Heart right ventricle (tissue), 16 donors: ENCODE measurements at places on chromosomes 12 and 14. TPM values are rescaled to one million over a fixed set of nuclear protein-coding genes. Genes with fewer than 3 reads are reported as not detected.

- DNase-seq, result peak; percentile 67
- H3K4me1 ChIP-seq, result peaks cover 10% of the 10 kb centered on the region
- H3K27ac ChIP-seq, result peak overlapping the region; percentile 74
- H3K27me3 ChIP-seq, result no peaks in the 10 kb centered on the region
Measured at GRCh38 chr12:55681142-55682077, 26.3 kb downstream of the ITGA7 start.

Gene FAM181A
- not detected for total RNA-seq

Gene P2RX7
- total RNA-seq, result 2.6 TPM

DNA sequence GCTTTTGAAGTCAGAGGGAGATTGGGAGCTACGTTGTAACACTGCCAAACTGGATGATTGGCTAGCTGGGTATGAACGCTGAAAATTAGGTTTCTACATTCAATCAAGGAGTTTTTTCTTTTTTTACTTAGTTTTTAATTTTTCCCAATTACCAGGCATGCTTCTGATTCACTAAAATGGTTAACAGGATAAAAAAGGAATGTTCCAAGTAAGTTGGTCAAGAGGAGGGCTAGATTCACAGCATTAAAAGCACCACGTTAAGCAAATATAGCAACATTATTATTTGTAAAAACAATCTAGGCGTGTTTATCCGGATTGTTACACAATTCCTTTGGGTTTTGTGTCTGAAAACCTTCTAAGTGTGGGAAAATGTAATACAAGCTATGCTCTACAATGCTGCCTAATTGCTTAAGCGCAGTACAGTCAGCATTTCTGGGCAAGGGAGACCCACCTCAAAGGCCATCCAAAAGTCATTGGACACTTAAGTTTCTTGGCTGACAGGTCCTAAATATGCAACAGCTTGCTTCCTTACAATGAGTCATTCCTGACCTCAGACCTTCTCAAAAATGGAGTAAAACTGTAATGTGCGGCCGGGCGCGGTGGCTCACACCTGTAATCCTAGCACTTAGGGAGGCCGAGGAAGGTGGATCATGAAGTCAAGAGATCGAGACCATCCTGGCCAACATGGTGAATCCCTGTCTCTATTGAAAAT lies 1.2 kb downstream of the RPLP0 start:
- peaks cover 37% of the 10 kb centered on the region for H3K36me3 ChIP-seq
- H3K27ac ChIP-seq, result no peak overlapping the region
- DNase-seq, result no peak

Gene PLD4
- total RNA-seq, result 0.58 TPM

GRCh38 chr14:101446387-101446969 lies 114.8 kb upstream of the DIO3 start:
- no peak overlapping the region for H3K4me3 ChIP-seq
- H3K27me3 ChIP-seq, result peaks cover 81% of the 10 kb centered on the region
- DNase-seq, result no peak

Gene PLEKHG7
- not detected for total RNA-seq

- H3K27me3 ChIP-seq, result no peaks in the 10 kb centered on the region
- no peak overlapping the region for H3K4me3 ChIP-seq
- no peaks in the 10 kb centered on the region for H3K36me3 ChIP-seq
- no peak for DNase-seq
- H3K27ac ChIP-seq, result no peak overlapping the region
Measured at GRCh38 chr12:52708010-52708409, 4.7 kb upstream of the KRT77 start.

DNA sequence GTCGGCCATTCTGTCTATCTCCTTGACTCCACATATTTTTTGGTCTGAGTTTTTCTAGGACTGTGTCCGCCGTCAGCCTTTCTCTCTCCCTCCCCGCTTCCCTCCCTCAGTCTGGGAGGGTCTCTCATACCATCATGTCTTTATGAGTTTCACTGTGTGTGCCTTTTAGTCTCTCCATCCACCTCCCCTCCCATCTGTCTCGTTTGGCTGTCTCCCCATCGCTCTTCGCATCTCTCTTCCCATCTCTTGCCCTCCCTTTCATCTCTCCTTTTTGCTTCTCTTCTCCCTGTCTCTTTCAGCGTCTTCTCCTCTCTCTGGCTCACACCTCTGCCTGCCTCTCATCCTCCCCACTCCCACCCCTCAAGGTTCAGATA lies 6.9 kb upstream of the CISTR start:
- H3K4me1 ChIP-seq, result peaks cover 20% of the 10 kb centered on the region
- H3K27me3 ChIP-seq, result peaks cover 45% of the 10 kb centered on the region
- no peak overlapping the region for H3K4me3 ChIP-seq
- no peaks in the 10 kb centered on the region for H3K36me3 ChIP-seq
- no peak overlapping the region for H3K27ac ChIP-seq

GRCh38 chr12:30795410-30796312 lies 40.9 kb upstream of the CAPRIN2 start:
- H3K36me3 ChIP-seq, result no peaks in the 10 kb centered on the region
- peak overlapping the region; percentile 29 for H3K27ac ChIP-seq
- no peaks in the 10 kb centered on the region for H3K27me3 ChIP-seq
- H3K4me1 ChIP-seq, result peaks cover 28% of the 10 kb centered on the region
- peak; percentile 65 for DNase-seq
- H3K4me3 ChIP-seq, result peak overlapping the region; percentile 63

DNA sequence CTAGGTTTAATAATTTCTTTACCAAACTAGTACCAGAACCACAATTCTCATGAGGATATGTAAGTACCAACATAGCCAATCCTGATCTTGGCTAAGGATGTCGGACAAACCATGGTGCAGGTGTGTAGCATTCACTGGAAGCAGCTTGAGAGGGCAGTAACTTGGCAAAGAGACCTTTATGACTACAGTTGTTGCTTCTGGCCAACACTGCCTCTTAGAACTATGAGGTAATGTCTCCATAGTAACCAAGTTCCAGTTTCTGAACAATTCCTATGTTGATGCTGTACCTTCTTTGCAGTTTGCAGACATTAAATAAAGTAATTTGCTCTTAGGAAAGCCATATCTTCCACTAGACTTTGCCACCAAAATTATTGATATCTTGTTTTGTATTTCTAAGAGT lies at the start of gene LMNTD1:
Gene LMNTD1, minus strand, starts transcription at position 186 of the 400 bp plus-strand sequence. CDS start 324 bp downstream, outside the sequence.
- H3K4me1 ChIP-seq, result no peaks in the 10 kb centered on the region
- DNase-seq, result no peak
- H3K36me3 ChIP-seq, result no peaks in the 10 kb centered on the region
- no peak within 1 kb of the TSS for H3K4me3 ChIP-seq
- H3K27me3 ChIP-seq, result no peaks in the 10 kb centered on the region
